Astrocyte (in vitro differentiated cells and primary cell): ENCODE measurements at places on chromosomes 7 and 10. TPM values are rescaled to one million over a fixed set of nuclear protein-coding genes. Genes with fewer than 3 reads are reported as not detected.

GRCh38 chr7:21472029-21472428 is 44.1 kb downstream of the SP4 start:
- no peak for DNase-seq

- DNase-seq: peak; percentile 26
Observed at GRCh38 chr7:97179454-97180104, 62.1 kb downstream of the SDHAF3 start.

The AOAH gene
- total RNA-seq: not detected in 2 replicates

GRCh38 chr10:98920360-98920759 is 315.3 kb downstream of the HPSE2 start:
- DNase-seq: no peak

The MUC12 gene
- 2.5 and 2.8 TPM in 2 replicates for total RNA-seq

The EPHA1 gene
- 0.96 and 2.6 TPM in 2 replicates for total RNA-seq

The GCK gene
- 0.24 TPM in 1 of 2 replicates, not detected in the other for total RNA-seq

DNA sequence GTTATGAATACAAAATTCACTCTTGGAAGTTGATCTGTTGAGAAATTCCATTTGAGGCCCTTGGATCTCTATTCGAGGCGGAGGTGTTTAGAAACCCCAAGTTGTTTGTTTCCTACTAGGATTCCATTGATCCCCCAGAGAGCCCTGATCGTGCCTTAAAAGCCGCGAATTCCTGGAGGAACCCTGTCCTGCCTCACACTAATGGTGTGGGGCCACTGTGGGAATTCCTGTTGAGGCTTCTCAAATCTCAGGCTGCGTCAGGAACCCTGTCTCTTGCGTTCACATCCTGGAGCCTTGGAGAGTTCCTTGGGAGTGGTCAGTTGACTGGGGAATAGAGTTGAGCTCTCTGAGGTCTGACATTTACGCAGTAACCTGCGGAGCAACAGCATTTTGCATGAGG is 1.2 kb downstream of the CFAP69 start:
- peak; percentile 27 for DNase-seq

- no peak for DNase-seq
Observed at GRCh38 chr7:95999481-95999880, 227.1 kb downstream of the DYNC1I1 start.

DNA sequence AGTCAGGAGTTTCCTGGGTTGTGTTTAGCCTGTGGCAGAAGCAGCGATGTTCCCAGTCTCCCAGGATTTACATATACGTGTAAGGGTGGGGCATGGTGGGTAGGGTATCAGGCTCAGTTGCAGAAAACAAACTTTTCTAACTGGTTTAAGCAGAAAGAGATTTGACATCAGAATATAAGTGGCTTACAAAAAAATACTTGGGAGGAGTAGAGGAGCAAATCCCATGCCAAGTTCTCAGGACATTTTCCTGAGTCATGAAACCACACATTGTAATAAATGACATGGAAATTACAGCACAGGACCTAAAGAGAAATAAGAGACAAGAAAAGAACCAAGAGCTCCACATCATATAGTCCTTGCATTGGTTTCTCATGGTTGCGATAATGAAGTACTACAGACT is 26.2 kb upstream of the FRMD4A start:
- peak; percentile 90 for DNase-seq

The C10orf105 gene
- total RNA-seq: not detected in 2 replicates

DNA sequence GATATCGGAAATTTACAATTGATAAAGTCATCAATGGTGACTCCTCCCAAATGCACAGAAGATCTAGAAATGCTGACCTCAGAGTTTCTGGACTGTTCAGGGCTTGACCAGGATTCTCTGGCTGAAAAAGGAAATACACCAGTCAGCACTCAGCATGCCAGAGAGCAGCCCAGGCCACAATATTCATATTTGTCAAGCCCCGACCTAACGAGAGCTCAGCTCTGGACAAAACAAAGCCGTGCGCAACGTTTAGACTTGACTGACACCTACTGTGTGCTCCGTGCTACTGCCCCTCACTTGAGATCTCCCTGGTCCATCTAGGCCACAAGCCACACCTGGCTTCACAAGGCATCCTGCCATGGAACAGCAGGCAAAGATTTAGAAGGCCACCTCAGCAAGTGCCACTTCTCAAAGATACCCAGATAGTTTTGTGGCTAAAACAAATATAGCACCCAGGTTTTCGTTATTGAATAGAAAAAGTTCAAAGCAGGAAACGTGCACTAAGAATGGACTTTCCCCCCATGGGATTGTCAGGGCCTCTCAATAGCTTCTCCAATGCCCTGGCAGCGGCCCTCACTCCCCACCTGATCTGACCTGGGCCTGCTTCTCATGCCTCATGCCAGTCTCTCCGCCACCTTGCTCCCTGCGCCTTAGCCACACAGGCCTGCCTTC is 218.3 kb downstream of the FAM107B start:
- DNase-seq: no peak

- no peak for DNase-seq
Observed at GRCh38 chr7:25381818-25382589, 153.7 kb upstream of the NPVF start.

- no peak for DNase-seq
Observed at GRCh38 chr10:69896606-69897231, 95.0 kb downstream of the COL13A1 start.

GRCh38 chr7:43700059-43700501 is 29.2 kb downstream of the COA1 start:
- peak; percentile 63 for DNase-seq

GRCh38 chr10:99431190-99431760 is 851 bp upstream of the GOT1 start:
- peak; percentile 22 for DNase-seq

- DNase-seq: no peak
Observed at GRCh38 chr7:138478499-138478908, 18.4 kb downstream of the TRIM24 start.

DNA sequence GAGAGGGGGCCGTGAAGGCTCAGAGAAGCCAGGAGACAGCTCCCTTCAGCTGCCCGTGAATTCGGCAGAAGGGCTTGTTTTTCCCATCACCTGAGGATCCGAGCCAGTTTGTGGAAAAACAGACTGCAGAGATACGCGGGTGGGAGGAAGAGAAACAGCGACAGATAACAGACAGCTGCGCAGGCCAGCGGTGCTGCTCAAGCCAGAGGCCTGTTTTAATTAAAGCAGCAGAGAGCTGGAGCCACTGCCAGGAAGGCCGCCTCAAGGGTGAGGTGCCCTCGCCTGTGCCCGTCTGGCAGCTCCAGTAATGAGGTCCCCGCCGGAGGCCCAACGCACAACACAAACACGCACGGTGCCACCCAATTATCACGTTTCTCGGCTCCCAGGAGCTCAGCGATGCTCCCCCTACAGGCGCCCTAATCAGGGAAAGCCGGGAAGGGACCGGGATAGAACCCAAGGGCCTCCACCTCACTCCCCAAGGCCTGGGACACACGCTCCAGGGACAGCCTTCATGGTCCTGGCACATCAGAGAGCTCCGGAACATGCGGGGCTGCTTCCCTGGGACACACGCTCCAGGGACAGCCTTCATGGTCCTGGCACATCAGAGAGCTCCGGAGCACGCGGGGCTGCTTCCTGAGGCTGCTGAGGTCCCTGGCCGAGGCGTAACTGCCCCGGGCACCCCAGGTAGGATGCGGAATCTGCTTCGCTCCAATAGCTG is 60.6 kb upstream of the DNAAF5 start:
- peak; percentile 3 for DNase-seq

- no peak for DNase-seq
Observed at GRCh38 chr7:146176860-146177259, 60.3 kb downstream of the CNTNAP2 start.

- no peak for DNase-seq
Observed at GRCh38 chr10:93593749-93594148, 7.3 kb downstream of the RBP4 start.

The ZNF277 gene
- total RNA-seq: 22.9 and 23.0 TPM in 2 replicates

DNA sequence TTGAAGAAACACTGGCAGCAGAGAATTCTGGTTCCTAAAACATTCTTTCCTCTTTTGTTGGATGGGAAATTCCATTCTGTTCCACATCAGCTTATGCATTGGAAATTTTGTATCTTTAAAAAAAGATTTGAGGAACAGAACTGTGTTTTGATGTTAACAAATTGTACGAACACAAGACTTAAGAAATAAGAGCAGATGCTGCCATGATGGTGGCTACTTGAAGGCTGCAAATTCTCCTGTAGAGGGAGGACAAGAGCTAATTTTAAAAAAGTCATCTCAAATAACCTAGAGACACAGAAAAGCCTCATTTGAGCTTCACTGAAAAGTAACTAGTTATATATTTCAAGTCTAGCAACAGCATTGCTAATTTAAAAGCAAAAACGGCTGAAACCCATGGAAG is 29.8 kb downstream of the NDUFB2 start:
- DNase-seq: no peak

DNA sequence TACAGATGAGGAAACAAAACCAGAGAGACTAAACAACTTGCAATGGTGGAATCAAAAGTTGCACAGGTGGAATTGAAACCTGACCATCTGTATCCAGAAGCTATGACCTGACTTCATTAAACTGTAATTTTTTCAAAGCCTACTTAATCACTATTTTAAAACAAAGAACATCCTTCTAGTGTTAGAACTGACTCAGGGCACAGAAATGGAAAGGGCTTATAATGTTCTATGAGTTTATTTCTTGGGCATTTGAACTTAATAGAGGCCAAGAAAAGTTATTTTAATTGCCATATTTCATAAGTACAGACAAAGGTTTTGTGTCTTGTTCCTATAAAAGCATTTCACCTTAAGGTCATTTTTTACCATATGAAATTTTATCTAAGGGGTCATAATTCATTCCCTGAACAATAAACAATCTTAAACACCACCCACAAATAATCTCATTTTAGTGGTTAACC is 8.8 kb downstream of the ITGB1 start:
- peak; percentile 39 for DNase-seq

DNA sequence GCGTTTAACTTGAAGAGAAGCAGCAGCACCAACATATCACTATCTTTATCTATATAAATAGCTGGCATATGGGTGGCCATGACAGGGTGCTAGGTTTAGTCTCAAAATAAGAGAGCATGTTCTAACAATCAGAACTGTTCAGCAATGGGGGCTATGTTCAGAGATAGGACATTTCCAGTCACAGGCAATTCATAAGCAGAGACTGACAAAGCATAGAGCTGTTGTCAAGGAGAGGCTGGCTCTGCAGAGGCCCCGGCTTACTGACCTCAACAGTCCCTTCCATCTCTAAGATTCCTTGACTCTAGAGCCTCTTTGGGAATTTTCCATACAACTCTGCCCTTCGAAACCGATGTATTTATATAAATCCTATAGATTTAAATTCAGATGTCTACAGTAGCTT is 17.2 kb downstream of the ANK3 start:
- DNase-seq: no peak

DNA sequence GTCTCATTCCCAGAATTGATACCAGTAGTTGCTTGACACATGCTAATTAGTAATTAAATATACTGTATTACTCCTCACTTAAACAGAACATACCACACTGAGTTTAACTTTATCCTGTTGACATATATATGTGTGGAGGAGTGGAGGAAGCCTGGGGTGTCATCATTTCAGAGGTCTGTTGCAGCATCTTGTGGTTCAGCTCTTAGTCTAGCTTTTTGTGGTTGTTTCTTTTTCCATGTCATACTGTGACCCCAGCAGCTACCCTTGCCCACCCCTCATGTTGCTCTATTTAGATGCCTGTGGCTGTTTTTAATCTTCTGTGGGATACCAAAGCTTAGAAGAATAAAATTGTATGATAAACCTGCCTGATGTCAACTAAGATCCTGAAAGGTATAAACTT is 875.4 kb downstream of the LRMDA start:
- peak; percentile 71 for DNase-seq

- DNase-seq: no peak
Observed at GRCh38 chr7:134073276-134073675, 53.9 kb upstream of the LRGUK start.

- DNase-seq: no peak
Observed at GRCh38 chr7:29192323-29192722, 2.3 kb upstream of the CHN2 start.

DNA sequence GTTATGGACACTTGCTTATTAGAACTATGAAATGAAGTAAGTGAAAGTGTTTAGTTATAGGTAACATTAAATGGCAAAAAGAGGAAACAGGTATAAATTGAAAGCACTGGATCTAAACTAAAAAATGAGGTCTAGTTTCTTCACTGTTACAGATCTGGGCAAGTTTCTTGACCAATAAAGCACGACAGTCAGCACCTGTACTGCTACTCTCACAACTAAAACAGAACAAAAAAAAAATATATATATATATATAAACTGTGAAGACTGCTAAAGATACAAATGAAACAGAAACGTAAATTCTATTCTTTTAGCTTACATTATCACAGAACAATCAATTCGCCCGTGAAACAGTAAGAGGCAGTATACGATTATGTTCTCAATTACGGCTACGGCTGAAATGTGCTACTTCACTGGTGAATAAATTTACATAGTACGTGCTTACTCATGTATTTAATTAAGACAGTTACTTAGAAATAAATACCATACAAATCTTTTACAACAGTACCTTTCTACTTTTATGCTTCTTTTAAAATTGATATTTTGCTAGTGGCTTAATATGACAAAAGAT is 4.2 kb downstream of the AHR start:
- no peak for DNase-seq

The SFMBT2 gene
- total RNA-seq: 3.9 and 5.0 TPM in 2 replicates

DNA sequence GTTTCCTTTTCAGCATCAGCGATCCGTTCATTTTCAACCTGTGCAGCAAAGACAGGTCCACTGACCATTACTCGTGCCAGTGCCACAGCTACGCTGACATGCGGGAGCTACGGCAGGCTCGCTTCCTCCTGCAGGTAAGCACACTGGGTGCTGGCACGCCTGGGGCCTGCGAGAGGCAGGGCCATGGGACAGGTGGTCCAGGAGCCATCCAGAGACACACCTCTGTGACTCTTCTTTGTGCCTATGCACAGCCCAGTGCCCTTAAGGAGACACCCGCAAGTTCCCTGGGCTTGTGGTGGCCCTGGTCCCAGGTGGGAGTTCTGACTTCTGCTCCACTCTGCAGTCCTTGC is 42.2 kb downstream of the LRRC18 start:
- no peak for DNase-seq

DNA sequence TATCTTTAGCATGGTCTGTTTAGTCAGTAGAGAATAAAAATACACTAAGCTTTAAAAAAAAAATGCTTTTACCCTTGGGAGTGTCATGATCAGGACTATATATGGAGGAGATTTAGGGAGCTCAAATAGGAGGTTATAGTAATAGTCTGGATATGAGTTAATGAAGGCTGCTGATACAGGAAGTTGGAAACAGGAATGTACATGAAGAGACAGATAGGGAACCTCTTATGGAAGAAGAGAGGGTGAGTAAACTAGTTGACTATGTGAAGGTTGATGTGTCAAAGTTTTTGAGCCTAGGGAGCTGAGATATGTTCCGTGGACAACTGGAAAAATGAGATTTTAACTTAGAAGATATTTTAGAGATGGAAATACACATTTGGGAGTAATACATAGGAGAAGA is 472.0 kb upstream of the FZD8 start:
- peak; percentile 9 for DNase-seq

- no peak for DNase-seq
Observed at GRCh38 chr7:92783260-92784201, 52.8 kb downstream of the CDK6 start.

GRCh38 chr10:94123258-94123995 is 129.7 kb downstream of the PLCE1 start:
- peak; percentile 87 for DNase-seq

The TCAF2 gene
- 1.9 and 2.0 TPM in 2 replicates for total RNA-seq

GRCh38 chr7:80584778-80585177 is 53.7 kb upstream of the CD36 start:
- DNase-seq: peak; percentile 18
